ENCODE measurements at places on chromosomes 7 and 10.

DNA sequence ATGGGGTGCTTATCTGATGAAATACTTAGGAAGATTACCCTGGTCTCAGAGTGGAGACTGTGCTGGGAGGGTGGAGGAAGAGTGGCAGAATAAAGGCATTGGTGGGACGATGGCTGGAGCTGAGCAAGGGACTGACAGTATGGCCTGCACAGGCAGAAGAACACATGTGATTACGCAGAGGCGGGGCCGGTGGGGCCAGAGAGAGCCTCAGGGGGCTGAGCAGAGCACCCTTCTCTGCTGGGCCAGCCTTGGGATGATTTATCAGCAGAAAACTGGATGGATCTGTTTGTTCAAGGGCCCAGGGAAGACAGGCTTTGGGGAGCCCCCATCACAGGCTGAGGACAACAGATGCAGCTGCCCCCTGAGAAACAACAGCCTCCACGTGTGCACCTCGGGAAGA, 272.1 kb downstream of the SDK1 start:
- DNase-seq: no peak

DNA sequence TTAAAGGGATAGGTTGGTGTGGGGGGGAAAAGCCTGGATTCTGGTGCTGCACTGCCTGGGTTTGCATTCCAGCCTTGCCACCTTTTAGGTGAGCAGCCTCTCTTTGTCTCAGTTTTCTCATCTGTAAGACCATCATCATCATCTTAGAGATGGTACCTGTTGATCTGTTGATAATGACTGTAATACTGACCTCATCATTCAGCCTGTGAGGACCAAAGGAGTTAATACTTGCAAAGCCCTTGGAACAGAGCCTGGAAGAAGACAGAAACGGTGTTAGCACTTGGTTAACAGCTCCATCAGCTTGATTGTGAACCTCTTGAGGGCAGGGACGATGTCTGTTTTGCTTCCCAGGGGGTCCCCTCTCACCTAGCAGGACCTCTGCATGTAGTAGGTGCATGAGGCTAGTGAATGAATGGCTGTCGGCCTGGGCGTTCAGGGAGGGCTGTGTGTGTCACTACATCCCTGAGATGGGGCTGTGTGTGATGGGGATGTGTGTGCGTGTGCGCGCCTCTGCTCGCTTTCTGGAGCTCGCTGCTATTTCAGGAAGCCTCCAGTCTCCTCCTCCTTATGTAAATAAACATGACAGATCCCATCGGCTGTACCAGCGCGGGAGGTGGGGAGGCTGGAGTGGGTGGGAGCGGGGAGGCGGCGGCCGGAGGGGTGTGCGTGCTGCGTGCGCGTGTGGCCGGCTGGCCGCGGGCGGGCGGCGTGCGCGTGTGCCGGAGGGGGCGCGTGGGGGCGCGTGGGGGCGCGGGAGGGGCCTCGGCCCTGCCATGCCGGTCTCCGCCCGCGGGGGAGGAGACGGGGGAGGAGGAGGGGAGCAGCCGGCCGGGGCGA, 61.2 kb downstream of the NEURL1 start:
- peak; percentile 11 for DNase-seq

DNA sequence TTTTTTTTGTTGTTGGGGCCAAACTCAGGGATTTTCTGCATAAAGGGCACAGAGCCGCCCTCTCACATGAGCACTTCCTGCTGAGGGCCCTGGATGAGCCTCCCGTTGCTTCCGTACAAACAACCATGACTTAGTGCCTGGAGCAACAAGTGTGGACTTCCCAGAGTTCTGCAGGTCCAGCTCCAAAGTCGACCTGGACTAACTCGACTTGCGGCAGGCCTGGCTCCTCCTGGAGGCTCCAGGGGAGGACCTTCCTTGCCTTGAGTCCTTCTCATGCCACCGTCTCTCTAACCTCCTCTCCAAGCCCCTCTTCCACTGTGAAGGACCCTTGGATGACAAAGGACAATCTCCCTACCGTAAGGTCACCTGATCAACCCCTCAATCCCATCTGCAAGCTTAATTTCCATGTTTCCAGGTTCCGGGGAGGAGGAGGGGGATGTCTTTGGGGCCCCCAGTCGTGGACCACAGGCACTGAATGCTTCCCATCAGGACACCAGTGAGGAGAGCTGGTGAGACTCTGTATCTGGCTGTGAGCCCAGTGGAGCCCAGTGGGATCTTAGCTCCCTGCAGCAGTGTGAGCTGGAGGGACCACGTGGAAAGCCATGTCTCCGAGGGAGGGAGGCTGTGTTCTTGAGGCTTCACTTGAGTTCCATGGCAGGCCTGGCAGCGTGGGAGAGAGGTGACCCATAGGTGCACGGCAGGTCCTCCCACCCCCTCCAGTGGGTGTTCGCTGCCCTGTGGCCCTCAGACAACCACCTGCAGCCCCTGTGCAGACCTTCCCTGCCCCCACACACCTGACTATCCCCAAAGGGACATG, 199.5 kb upstream of the PPP2R2D start:
- no peak for DNase-seq

GRCh38 chr10:42982891-42983506, 93.9 kb upstream of the RET start:
- DNase-seq: no peak

DNA sequence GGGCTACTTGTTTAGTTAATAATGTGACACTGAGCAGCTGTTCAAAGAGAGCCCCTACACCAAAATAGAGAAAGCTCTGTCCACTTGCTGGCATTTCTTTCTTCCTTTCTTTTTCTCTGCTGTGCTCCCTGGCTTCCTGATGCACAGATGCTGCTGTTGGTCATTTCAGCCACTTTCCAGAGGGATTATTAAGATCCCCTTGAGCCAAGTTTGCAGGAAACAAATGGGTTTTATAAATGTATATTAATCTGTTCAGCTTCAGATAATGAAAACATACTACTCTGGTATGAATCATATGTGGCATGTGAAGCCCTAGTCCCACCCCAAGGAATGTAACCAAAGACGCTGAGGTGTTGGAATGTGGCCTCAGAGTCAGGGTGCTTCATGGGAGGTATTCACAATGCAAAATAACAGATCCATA, 638.2 kb upstream of the FZD8 start:
- no peak for DNase-seq

GRCh38 chr10:106401161-106401560, 763.3 kb downstream of the SORCS1 start:
- no peak for DNase-seq

- peak; percentile 94 for DNase-seq
These were observed 21.5 kb downstream of the ADAMTS14 start for GRCh38 chr10:70693619-70694335.

GRCh38 chr7:55250313-55250712, 114.8 kb upstream of the LANCL2 start:
- DNase-seq: no peak

GRCh38 chr7:7895754-7896153, 72.8 kb upstream of the GLCCI1 start:
- no peak for DNase-seq

DNA sequence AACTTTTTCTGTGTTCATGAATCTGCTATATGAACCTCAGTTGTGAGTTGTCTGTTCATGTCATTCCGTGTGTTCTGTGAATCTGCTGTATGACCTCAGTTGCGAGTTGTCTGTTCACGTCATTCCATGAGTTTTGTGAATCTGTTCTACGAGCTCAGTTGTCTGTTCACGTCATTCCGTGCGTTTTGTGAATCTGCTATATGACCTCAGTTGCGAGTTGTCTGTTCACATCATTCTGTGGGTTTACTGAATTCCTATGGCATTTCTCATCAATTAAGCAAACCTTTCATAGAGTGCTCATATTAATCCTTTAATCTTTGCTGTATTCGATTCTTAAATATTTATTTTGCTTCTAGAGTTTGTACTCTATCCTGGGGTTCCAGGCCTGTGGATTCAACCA, 150.6 kb downstream of the DIP2C start:
- no peak for DNase-seq

DNA sequence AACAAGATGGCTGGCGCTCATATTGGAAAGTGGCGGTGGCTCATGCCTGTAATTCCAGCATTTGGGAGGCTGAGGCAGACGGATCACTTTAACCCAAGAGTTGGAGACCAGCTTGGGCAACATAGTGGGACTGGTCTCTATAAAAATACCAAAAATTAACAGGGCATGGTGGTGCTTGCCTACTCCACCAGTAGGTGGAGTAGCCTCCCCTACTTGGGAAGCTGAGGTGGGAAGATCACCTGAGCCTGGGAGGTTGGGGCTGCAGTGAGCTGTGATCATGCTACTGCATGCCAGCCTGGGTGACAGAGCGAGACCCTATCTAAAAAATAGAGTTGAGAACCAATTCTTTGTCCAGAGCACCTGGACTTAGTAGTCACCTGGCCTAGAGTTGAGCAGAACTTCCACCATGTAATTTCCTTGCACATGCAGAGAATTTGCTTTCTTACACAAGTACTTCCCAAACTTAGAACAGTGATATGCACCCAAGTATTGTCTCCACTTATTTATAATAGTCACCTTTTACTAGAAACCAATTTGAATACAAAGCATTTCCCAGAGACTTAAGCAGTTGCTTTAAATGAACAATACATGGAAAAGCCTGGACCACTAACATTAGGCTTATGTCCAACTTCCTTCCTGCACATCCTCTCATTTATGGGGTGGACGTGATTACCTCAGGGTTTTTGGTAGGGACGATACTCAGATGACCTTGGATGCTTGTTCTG, 15.9 kb downstream of the LAMB4 start:
- DNase-seq: no peak

- no peak for DNase-seq
These were observed 4.2 kb downstream of the AFAP1L2 start for GRCh38 chr10:114400091-114400490.

GRCh38 chr7:30193336-30193943, 58.7 kb downstream of the MTURN start:
- no peak for DNase-seq

- DNase-seq: no peak
These were observed 22.2 kb upstream of the WNT16 start for GRCh38 chr7:121306565-121306964.

DNA sequence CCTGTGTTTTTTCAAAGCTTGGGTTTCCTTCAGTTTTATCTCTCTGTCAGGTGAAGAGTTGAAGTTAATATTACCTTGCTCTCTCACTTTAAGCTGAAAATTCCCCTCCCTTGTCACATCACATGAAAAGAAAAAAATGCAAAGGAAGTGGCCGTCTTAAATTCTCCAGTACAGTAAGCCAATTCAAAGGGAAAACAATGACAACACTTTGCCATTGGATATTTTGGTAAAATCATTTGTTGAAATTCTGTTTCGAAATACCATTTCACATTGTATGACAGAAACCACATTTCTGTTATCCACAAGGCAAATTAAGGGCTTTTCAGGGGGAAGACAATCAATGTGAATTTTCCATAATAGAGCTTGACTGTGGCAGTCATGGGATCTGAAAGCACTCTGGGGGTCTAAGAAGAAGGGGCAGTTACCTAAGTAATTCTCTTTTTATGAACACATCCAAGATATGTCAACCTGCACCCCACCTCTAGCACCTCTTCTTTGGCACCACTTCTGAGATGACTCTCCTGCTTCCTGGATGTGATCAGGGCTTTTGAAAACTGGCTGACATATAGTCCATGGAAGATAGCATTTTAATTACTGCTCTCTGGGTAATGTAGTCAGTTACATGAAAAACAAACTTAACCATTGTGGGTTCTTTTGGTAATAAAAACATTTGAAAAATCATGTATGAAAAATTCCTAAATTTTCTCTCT, 63.8 kb downstream of the ENTPD1 start:
- no peak for DNase-seq

- no peak for DNase-seq
These were observed 22.2 kb downstream of the TMEM120A start for GRCh38 chr7:75971961-75972763.

DNA sequence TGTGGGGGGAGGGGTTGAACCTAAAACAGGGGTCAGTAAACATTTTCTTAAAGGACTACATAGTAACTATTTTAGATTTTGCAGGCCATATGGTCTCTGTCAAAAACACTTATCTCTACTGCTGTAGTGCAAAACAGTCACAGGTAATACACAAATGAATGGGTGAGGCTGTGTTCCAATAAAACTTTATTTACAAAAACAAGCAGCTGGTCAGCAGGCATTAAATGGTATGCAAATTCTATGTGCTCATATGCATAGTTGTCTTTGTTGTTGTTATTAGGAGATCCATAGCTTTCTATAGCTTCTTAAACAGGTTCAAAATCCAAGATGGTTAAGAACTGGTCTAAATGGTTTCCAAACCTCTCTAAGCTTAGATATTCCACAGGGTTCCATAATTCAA, 302.6 kb downstream of the RNLS start:
- DNase-seq: no peak

GRCh38 chr10:26725837-26726727, 28.6 kb downstream of the PDSS1 start:
- DNase-seq: peak; percentile 24

- DNase-seq: no peak
These were observed 13.2 kb downstream of the STAM start for GRCh38 chr10:17657103-17657500.

DNA sequence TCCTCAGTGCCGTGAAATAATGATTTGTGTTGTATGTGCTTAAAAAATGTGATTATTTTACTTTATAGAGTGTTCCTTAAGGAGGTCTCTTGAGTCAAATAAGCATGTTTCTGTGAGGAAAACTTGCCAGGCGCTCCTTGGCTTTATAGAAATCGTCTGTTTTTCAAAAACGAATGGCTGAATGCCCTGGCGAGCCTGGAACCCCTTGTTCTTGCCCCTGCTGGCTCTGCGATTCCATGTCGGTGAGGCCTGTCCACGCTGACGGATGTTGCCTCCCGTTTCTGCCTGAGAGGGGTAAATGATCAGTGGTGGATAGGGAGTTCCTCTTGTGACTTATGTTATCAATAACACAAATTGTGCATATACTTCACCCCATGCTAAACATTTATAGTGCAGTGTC, 75.5 kb downstream of the MGMT start:
- no peak for DNase-seq

- no peak for DNase-seq
These were observed 506 bp downstream of the CTTNBP2 start for GRCh38 chr7:117872561-117873309.

GRCh38 chr7:48042216-48042615, 6.9 kb downstream of the C7orf57 start:
- peak; percentile 6 for DNase-seq

- DNase-seq: no peak
These were observed 28.7 kb downstream of the PRSS2 start for GRCh38 chr7:142799437-142799835.

DNA sequence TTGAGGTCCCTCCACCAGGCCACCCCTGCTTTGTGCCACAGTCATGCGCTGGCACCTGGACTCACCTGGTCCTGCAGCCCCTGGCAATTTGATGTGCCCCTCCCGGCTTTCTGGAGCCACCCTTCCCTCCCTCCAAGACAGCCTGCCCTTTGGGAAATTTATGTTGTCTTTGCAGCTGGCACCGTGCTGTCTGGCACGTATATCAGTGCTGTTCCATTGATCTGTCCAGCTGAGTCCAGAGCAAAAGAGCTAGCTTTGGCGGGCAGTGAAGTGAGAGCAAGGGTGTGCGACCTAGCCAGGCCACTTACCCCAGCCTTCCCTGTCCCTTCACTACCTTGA, 5.7 kb downstream of the RARRES2 start:
- DNase-seq: no peak

DNA sequence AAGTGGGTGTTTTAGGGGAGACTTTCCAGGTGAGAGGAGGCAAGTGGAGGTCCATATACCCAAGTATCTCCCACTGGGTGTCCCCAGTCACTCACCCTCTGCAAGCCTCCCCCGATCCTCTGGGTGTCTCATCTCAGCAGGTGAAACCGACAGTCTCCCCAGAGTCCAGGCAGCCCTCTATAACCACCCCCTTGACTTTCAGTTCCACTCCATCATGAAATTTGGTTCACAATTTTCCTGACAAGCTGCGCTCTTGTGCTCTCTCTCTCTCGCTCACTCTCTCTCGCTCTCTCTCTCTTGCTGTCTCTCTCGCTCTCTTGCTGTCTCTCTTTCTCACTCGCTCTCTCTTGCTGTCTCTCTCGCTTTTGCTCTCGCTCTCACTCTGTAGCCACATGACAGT, 8.1 kb upstream of the RABGEF1 start:
- DNase-seq: no peak

Measured in GM04504 (cell line).